Fibroblast of skin of scalp (primary cell): ENCODE measurements at places on chromosomes 4 and X.
A peak's percentile ranks its signal among the peaks of the same experiment; 100 is the strongest.

- DNase-seq = no peak
These were observed 16.5 kb upstream of the SYNPO2 start for GRCh38 chr4:118872181-118872580.

GRCh38 chr4:86220121-86220520, 139.7 kb downstream of the MAPK10 start:
- peak; percentile 1 for DNase-seq

DNA sequence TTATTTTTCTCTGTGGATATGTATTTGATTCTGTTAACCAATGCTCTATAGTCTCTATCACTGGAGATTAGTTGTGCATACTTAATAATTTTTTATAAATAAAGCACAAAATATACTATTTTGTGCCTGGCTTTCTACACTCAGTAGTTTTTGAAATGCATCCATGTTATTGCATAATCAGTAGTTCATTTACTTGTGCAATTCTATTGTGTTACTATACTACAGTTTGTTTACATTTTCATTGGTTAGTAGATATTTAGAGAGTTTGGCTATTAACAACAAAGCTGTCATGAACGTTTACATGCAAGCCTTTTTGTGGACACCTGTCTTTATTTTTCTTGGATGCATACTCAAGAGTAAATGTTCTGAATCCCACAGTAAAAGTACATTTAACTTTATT, 265.0 kb upstream of the FAT4 start:
- DNase-seq = no peak

DNA sequence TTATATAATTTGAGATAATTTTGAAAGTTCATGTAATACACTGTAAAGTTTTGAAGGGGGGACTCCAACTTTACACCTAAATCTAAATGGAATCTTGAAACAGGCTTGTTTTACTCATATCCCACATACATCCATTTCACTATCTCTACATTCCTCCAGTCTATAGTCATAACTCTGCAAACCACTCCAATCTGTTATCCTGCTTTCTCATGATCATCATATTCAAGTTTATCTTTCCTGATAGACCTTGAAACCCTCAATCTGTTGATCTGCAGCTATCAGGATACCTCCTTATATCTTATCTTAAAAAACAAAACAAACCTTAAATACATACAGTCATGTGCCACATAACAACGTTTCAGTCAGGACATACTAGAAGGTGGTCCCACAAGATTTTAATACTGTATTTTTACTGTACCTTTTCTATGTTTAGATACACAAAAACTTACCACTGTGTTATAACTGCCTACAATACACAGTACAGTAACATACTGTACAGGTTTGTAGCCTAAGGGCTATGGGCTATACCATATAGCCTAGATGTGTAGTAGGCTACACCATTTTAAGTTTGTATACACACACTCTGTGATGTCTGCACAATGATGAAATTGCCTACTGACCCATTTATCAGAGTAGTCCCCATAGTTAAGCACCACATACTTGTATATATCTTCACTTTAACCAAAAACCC, 14.0 kb downstream of the CHIC2 start:
- DNase-seq = peak; percentile 48

DNA sequence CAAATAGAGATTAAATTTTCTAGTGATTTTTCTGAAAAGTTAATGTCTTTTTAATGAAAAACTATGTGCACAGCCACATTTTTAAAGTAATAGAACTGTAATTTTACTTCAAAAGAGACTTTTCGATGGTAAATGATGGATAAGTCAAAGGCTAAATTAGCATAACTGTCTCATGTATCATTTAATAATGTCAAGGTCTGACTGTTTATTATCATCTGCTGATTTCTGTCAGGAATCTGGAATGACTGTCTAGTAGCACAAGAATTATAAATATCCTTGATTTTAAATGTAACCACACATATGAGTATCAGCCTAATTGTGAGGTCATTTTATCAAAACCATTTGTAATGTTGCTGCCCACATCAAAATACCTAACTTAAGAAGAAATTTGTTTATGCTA, 333.8 kb downstream of the EPHA5 start:
- DNase-seq = no peak

- no peak for DNase-seq
These were observed 196.0 kb upstream of the EDNRA start for GRCh38 chr4:147284935-147285334.

GRCh38 chr4:17276776-17277175, 235.1 kb downstream of the QDPR start:
- DNase-seq = peak; percentile 52

DNA sequence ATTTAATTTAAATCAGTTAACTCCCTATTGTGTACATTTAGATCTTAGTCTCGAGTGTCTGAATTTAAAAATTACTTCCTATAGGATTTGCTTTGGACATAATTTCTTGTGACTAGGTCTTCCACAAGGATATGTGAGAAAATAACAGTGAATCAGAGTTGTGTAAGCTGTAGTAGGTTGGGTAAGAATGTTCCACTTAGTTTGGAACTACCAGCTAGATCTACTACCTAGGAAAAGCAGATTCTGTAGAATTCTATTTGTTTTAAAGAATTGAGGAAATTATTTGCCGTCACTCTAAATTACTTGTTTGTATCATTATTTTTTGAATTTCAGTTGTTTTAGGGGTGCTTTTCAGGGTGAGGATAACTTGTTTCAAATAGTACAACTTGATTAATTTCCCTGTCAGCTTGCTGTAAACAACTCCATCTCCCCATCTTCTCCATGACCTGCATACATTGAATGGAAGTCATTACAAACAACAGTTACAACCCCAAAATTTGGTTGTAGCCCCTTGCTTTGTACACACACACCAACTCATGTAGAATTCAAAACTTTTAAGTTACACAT, 1.3 kb downstream of the MTHFD2L start:
- no peak for DNase-seq

- no peak for DNase-seq
These were observed 152.2 kb downstream of the NHS start for GRCh38 chrX:17527135-17527701.

DNA sequence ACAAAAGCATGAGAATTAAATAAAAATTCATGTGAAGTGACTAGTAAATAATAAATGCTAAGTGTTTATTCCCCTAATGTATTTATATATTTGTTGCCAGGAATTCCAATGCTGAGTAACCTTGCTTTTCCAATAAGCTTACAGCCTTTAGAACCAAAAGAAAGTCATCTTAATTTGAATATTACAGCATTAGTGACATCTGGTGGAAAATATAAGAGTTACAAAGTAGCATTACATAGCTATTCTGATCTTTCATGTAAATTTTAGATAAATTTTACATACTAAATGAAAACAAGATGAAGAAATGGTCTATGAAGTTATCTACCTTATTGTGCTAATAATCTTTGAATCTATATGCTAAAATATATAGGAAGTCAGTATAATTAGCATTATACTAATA, 10.4 kb downstream of the MAD2L1 start:
- peak; percentile 46 for DNase-seq

- DNase-seq = no peak
These were observed 28.8 kb downstream of the RPS6KA3 start for GRCh38 chrX:20237864-20238263.

DNA sequence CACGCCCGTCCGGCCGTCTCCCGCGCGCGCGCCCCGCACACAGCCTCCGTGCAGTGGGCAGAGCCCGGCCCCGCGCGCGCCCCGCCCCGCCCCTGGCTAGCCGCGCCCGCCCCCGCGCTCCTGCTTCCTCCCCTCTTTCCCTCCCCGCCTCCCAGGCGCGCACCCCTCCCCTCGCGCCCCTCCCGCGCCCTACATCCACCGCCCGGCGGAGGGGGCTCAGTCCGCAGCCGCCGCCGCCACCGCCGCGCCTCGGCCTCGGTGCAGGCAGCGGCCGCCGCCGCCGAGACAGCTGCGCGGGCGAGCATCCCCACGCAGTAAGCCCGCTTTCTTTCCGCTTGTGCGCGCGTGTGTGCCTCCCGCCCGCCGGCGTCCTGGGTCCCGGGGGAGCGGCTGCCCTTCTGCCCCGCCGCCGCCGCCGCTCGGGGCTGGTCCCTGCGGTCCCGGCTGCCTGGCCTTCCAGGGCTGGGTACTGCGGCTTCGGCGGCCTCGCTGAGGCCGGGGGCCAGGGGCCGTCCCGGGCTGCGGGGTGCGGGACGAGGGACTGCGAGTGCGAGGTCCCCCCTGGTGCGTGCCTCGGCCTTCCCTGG, at the start of gene FHL1:
Gene FHL1, plus strand, starts transcription at position 219 of the 587 bp plus-strand sequence.
- DNase-seq = peak; percentile 55

- no peak for DNase-seq
These were observed 715.1 kb downstream of the FSTL5 start for GRCh38 chr4:161448550-161449180.

- no peak for DNase-seq
These were observed 20.6 kb downstream of the CLDN22 start for GRCh38 chr4:183299464-183299863.

GRCh38 chr4:163284304-163284703, 48.1 kb downstream of the NPY1R start:
- DNase-seq = no peak

- no peak for DNase-seq
These were observed 4.3 kb downstream of the MAEA start for GRCh38 chr4:1293991-1294390.
